ENCODE measurements at places on chromosomes 3 and 15.

DNA sequence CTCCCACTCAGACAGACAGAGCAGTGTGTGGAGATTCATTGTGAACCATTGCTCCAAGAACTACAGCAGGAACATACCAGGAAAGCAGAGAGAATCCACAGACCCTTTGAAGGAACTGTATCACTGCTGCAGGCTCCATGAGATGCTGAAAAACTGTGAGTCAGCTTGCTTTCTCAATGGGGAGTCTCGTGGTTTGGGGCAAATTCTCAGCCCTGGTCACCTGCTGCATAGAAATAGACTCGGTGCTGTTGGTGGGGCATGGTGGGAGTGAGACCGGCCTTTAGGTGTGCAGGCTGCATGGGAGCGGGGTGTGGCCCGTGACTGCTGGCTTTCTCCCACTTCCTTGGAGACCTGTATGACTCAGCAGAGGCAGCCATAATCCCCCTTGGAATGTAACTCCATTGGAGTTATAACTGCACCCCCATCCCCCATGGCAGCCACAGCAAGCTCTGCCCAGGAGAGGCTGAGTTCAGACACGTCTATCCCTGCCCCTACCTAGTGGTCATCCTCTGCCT is 35.6 kb downstream of the ALCAM start:
- no peak for DNase-seq

GRCh38 chr3:13289771-13290285 is 130.3 kb downstream of the NUP210 start:
- DNase-seq, result no peak

DNA sequence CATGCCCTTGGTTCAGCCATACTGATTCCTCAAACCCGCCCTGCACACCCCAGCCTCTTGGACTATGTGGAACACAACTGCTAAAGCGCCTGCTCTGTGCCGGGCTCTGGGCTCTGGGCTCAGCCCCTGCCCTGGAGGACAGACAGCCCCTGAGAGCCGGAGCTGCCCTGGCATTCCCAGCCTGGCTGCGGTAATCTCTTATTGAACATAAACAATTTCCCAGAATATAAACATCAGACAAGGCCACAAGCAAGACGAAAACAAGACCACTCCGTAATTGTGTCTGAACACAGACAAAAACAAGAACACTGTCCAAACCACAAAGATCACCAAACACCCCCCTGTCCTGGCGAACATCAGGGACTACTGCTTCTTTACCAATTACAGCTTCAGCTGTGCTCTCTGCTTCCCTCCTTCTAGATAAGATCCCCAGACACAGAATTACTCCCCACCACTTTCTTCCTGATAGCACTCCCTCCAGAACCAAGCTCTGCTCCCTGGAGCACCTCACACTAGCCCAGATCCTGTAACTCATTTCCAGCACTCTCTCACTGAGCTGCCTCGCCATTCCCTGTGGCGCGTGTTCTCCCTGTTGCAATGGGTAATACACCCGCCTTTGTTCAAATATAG is 57.1 kb upstream of the TLE3 start:
- no peak for DNase-seq

GRCh38 chr3:119600732-119601131 is 3.0 kb downstream of the PLA1A start:
- no peak for DNase-seq

- DNase-seq, result no peak
These were observed 121.2 kb upstream of the NR2F2 start for GRCh38 chr15:96209285-96209735.

GRCh38 chr3:152688313-152688712 is 146.6 kb upstream of the P2RY1 start:
- DNase-seq, result no peak

DNA sequence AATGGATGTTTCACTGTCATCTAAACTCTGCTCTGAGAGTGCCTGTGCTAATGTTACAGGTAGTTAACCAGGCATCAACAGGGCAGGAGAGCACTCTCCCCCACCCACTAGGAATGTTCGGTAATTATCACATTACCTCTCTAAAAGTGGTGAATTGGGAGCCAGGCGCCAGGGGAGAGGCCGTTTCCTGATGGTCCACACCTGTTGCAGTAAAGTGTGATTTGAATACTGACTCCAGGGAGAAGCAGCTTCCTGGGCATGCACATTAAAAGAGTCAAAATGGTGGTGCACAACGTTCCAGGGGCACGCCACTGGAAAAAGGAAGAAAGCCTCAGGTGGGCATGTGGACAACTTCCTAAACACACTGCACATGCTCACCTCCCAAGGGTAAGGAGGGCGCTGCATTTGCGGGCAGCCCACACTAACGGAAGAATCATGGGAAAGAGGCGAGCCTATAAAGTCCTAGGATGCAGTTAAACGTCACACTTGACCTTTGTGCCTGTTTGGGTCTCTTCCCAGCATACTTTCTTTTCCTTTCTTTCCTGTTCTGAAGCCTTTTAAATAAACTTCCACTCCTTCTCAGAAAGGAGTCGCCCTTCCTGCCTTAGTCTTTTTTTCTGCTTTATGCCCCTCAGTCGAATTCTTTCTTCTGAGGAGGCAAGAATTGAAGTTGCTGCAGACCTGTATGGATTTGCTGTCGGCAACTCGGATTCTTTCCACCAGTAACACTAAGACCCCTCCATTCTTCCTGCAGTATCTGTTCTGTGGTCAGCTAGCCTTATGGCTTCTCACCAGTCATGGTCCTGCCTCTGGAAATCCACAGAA is 28.9 kb upstream of the GPD1L start:
- DNase-seq, result no peak

DNA sequence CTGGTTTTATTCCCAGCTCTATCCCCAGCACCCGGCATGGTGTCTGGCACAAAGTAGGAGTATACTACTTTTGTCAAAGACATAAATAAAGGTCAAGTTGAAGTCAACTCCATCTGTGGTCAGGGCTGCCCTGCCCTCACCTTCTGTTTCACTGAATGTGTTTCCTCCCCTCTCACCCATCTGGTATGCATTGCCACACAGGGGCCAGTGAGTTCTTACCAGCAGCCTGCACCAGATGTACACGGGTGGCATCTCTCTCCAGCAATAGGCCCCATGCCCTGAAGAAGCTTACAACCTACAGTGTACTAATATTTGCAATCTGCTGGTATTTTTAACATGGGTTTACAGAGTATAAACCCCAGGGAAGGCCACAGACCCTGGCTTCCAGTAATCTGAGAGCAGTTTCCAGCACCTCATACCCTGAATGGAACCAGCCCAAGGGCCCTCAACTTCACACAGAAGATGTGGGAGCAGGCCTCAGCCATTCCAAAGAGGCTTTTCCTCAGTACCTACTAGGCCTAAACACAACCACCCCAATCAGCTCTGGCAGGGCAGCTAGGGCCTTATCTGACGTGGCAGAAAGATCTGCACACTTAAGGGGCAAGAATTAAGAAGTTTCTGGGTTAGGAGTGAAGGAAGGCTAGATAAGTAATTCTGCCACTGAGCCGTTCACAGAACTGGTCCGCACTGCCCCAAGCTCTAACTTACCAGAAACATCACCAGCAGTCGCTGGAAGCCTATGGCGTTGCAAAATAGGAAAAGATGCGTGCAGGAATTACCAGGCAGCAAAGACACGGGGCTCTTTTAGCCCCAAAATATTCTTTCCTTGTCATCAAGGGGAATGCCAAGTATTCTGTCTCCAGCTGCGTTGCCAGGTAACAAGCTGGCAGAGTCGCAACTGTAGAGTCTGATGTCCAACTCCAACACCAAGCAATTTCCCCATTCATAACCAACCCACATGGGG is 2.1 kb downstream of the IDH2 start:
- DNase-seq, result no peak

- no peak for DNase-seq
These were observed 26.4 kb downstream of the TYRO3 start for GRCh38 chr15:41585127-41586047.

GRCh38 chr3:59607656-59608055 is 557.8 kb upstream of the CFAP20DC start:
- DNase-seq, result no peak

- no peak for DNase-seq
These were observed 234.6 kb downstream of the RBMS3 start for GRCh38 chr3:29515451-29515850.

DNA sequence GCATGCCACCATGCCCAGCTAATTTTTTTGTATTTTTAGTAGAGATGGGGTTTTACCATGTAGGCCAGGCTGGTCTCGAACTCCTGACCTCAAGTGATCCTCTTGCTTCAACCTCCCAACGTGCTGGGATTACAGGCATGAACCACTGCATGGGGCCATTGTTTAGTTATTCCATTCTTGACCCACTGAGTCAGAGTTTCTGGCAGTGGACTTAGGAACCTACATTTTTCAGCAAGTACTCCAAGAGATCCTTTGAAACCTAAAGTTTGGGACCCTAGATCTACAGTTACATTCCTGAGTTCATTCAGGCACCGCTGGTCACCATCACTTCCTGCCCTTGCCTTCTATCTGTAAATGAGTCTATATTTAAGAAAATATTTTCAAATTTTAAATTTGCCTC is 1.4 kb upstream of the TNFSF10 start:
- no peak for DNase-seq

- no peak for DNase-seq
These were observed 96.0 kb downstream of the GTPBP8 start for GRCh38 chr3:113086560-113087461.

DNA sequence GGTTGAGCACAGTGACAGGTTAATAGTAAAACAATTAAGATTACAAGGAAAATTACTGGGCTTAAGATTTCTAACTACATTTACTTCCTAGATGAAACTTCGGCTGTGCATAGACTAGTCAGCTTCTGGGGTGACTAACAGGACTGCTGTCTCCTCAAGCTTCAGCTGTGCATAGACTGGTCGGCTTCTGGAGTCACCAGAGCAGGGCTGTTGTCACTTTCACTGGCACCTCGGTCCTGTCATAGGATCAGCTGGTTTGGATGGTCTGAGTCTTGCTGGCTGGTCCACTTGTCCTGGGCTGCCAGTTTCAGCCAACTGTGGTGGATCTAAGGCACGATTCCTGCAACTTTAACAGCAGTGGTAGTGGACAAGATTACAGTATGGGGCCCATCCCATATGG is 23.9 kb upstream of the ACAD9 start:
- DNase-seq, result no peak

DNA sequence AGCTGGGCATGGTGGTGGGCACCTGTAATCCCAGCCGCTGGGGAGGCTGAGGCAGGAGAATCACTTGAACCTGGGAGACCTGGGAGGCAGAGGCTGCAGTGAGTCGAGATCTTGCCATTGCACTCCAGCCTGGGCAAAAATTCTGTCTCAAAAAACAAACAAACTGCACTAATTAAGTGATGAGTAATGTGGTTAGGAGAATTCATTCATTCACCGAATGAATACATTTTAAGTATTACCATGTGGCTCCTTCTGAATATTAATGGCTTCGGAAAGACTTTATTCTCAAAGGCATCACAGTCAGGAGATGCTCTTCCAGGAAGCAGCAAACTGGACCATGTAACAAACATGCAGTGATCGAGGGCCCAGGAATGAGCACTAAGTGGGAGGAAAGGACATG is 23.6 kb downstream of the SPTSSB start:
- DNase-seq, result no peak

DNA sequence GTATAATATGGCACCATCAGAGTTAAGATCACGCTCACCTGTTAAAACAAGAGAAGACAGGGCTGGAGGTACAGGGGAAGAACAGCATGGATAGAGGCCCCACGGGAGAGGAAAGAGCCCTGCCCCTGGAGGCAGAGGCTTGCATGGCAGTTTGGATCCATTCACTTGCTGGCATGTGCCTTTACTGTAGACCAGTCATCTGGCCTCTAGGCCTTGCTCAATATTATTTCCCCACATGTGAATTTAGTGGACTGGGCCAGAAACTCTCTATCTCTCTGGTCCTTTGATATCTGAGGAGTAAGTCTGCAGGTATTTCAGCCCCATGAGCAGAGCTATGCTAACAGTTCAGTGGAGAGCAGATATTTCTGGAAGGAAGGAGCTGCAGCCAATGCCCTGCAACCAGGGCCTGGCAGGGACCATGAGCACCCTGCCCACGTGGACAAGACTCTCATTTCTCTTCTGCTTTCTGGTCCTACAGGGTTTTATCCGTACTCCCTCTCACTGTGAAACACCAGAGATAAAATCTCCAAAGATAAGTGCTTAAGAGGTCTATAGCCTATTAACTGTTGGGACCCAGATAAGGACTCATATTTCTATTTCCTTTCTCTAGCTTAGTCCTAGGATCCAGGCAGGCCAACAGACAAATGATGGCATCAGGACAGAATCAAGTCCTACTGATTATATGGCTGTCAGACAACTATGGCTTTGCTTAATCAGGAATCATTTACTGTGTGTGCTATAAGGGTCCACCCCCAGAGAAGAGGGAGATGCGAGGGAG is 65.0 kb downstream of the CLDN11 start:
- no peak for DNase-seq

DNA sequence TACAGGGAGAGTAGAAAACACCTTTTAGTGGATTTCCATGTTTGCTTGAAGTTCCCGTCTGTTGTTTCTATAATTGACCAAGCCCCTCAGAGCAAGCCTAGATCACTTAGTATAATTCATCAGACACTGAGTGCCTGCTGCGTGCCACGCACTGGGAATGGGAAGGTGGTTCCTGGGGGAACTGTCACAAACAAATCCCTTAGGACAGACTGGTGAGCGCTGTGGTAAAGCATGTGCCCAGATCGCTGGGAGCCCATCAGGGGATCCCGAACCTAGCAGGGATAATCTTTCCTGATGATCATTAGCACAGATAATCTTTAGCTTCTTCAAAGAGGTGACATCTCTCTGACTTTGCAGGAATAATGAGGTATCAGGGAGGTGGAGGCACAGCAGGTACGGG is 9.6 kb downstream of the MRPS11 start:
- DNase-seq, result no peak

- no peak for DNase-seq
These were observed 113.9 kb downstream of the POLQ start for GRCh38 chr3:121431726-121432517.

GRCh38 chr15:82040862-82041261 is 5.0 kb downstream of the MEX3B start:
- no peak for DNase-seq

- no peak for DNase-seq
These were observed 71.8 kb upstream of the ZBTB20 start for GRCh38 chr3:115218859-115219258.

GRCh38 chr15:28943146-28943545 is 57.4 kb downstream of the APBA2 start:
- no peak for DNase-seq

GRCh38 chr3:157174649-157175498 is 14.9 kb upstream of the CCNL1 start:
- DNase-seq, result peak; percentile 99

GRCh38 chr15:93031103-93031464 is 57.9 kb downstream of the RGMA start:
- no peak for DNase-seq

- no peak for DNase-seq
These were observed 91.5 kb downstream of the TBC1D2B start for GRCh38 chr15:77985931-77986480.

All from GOT3 (cell line).